ENCODE measurements at places on chromosomes 5 and 9. TPM values are rescaled to one million over a fixed set of nuclear protein-coding genes. Genes with fewer than 3 reads are reported as not detected.

Gene CCL28
- total RNA-seq: 2.8 TPM

Gene CKMT2
- 19.3 TPM for total RNA-seq

Gene MORN5
- total RNA-seq: 0.51 TPM

Gene CRB2
- total RNA-seq: not detected

Gene FAT2
- total RNA-seq: under 0.01 TPM

Gene KIF20A
- 23.8 TPM for total RNA-seq

Gene TRIM36
- under 0.01 TPM for total RNA-seq

Gene ADAMTSL1
- total RNA-seq: 27.9 TPM

Gene SLC36A3
- not detected for total RNA-seq

Gene ZBED3
- total RNA-seq: 1.0 TPM

Gene ADAMTS19
- 0.33 TPM for total RNA-seq

Gene CATSPER3
- total RNA-seq: under 0.01 TPM

Gene TAF11L4
- not detected for total RNA-seq

Gene PSMD5
- total RNA-seq: 31.8 TPM

Gene PDCD1LG2
- 6.9 TPM for total RNA-seq

Gene SLC12A7
- total RNA-seq: 23.9 TPM

Gene GFI1B
- not detected for total RNA-seq

Gene PRUNE2
- 95.6 TPM for total RNA-seq

Gene SELENOP
- total RNA-seq: 809 TPM

Gene COL27A1
- total RNA-seq: 5.4 TPM

Gene ACOT12
- 2.0 TPM for total RNA-seq

Gene TEX48
- not detected for total RNA-seq

Gene SV2C
- not detected for total RNA-seq

Gene OR1J2
- total RNA-seq: 0.33 TPM

Gene LHX2
- total RNA-seq: not detected

Gene IL7R
- total RNA-seq: 67.9 TPM

Gene SLCO4C1
- under 0.01 TPM for total RNA-seq

Gene HSPA4
- 108 TPM for total RNA-seq

Gene SHROOM1
- 4.1 TPM for total RNA-seq

Gene MEGF10
- under 0.01 TPM for total RNA-seq

Gene PKD2L2
- 0.26 TPM for total RNA-seq

Data from fibroblast of lung (primary cell).